ENCODE measurements at places on chromosomes 4 and X.

- no peak for DNase-seq
These were observed 96.4 kb downstream of the EMCN start for GRCh38 chr4:100421361-100421978.

DNA sequence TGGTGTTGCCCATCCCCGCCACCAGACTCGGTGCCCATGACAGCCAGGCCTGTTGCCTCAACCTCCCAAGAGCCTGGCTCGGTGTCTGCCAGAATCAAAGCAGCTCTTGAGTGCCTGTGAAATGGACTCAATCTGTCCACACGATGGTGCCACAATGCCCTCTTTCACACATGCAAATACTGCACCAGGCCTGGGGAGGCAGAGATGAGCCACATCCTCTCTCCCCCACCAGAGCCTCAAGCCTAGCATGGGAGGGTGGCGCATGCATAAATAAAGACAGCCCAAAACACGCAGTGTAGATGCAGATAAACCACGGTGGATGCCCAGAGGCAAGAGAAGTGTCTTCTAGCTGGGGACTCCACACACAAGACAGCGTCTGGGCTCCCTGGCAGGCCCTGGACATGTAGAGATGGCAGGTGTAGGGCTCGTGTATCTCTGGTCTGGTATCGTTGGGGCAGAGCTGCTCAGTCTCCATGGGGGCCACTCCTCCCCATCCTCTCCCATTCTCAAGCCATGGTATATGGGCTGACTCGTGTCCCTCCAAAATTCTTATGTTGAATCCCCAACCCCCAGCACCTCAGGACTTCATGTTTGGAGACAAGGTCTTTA is 65.6 kb downstream of the JAKMIP1 start:
- peak; percentile 6 for DNase-seq

- DNase-seq = no peak
These were observed 124.4 kb downstream of the SLIT2 start for GRCh38 chr4:20376070-20376469.

DNA sequence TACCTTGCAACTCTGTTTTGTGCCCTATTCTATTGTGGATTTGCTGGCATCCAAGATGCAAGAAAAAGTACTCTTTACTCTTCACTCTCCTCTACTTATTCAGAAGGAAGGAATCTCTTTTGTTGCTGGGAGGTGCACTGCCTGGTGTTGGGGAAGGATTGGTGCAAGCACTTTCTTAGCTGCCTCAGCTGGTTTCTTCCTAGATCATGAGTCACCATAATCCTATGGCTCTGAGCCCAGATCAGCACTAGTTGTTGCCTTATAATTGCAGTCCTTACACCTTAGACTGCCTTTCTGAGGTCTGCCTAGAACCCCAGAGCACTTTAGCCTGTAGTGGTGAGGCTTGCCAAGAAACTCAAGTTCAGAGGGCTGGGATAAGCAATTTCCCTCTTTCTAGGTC is 37.0 kb upstream of the CT83 start:
- no peak for DNase-seq

DNA sequence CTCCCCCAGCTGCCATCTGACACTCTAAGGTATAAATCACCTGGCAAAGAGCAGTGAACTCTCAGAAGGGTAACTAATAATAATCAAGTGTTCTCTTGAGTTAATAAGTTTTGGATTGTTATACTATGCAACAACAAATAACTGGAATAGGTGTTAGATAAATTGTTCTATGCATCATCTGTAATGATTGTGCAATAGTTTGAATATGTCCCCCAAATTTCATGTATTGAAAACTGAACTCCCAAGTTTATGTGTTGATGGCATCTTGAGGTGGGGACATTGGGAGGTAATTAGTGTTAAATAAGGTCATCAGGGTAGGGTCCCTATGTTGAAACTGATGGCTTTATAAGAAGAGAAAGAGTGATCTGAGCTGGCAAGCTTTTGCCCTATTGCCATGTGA is 272.7 kb upstream of the TAPT1 start:
- no peak for DNase-seq

DNA sequence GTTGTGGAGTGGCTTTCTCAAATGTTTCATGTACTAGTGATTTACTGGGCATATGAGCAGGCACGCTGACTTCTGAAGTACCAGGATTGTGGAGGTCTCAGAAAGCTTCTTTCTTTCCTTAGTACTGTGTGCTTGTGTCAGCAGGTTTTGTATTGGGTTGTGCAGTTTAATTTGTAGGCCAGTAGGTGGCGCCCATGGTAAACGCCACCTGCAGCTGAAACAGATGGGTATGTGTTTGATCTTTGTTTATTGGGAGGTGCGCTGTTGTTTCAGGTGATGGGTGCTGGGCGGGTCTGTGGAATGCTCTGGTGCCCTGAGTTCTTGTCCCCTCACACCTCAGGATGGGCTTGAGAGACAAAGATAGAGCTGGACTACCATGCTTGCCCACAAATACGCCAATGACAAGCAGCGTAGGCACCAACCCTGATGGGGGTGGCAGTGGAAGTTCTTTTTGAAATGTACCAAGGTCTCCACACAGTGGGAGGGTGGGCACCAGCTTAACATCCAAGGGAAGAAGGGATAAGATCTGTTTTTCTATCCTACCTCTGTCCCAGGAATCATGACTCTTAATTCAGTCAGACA is 141.5 kb downstream of the RPS6KA6 start:
- DNase-seq = no peak

DNA sequence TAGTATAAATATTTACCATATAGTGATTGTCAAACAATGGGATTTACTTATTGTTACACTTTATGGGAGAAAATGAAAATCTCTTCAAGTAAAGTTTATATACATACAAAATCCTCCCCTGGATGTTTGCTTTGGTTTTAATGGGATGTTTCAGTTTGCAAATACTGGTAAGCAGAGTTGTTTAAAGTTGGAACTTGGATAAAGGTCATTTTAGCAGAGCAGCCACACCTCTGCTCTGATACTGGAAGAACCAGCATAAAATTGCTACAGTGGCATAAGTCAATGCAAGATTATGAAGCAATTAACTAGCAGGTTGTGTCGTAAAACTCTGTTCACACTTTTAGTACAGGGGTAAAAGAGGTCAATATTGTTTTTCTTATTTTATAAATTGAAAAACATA is 101.2 kb downstream of the TRAPPC11 start:
- no peak for DNase-seq

DNA sequence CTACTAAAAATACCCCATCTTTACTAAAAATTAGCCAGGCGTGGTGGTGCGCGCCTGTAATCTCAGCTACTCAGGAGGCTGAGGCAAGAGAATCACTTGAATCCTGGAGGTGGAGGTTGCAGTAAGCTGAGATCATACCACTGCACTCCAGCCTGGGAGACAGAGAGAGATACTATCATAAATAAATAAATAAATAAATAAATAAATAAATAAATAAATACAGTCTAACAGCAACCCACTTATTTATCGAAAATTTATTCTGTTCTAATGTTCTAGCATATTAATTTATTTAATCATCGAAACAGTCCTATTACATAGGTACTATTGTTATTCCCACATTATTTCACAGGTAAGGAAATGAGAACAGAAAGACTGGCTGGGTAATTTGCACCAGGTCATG is 18.2 kb upstream of the TXK start:
- DNase-seq = no peak

DNA sequence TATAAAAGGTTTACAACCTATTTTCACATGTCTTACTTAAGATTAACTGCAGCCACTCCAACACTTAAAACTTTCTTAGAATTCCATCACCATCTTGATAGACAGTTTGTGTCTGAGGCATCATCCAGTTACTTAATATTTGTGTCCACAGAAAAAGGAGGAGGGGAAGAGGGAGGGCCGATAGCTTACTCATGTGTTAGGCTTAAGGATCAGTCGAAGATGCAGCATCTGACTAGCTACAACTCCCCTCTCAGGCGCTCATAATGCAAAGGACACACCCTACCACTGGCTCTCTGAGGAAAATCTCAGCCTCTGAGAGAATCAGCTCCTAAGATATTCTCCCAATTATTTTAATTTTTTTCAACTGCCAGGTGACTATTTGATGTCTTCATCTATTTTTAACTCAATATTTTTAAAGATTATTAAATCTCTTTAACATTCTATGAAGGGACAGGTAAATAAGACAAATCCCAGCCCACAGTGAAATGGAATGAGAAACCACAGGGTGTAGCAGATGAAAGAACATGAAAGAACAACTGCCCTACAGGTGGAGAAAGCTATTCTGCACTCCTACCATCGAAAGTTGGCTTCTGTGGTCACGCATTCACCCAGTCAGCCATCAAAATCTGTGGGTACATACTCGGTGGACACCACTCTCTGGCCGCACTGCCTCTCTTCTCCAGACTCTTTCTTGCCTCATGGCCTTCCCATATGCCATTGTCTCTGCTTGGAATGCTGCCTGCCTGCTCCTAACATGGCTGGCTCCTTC is 48.0 kb downstream of the ARAP2 start:
- no peak for DNase-seq

DNA sequence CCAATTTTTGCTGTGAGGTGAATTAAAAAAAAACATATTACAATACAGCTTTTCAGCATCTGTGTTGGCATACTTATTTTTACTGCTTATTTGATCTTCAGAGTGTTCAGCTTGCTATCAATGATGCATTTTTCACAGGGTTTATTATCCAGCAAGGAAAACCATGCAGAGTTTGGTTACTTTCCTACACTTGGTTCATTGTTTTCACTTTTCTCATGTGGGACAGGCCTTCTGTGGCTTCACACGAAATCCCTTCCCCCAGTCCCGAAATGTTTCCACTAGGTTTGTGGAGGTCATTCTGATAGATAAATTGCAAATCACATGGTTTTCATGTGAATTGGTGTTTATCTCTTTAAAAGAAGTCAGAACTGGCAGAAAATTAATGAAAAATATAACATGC is 205.8 kb downstream of the SPCS3 start:
- no peak for DNase-seq

DNA sequence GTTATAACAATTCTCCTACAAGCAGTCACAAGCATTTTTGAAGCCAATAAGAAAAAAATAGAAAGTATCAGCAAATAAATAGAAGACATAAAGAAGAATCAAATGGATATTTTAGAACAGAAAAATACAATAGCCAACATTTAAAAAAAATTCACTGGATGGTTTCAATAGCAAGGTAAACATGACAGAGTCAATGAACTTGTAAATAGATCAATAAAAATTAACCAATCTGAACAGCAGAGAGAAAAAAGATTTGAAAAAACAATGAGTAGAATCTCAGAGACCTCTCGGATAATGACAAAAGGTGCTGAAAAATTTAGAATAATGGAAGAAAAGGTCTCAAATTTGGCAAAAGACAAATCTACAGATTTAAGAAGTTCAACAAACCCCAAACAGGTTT is 33.3 kb upstream of the RAB33B start:
- no peak for DNase-seq

DNA sequence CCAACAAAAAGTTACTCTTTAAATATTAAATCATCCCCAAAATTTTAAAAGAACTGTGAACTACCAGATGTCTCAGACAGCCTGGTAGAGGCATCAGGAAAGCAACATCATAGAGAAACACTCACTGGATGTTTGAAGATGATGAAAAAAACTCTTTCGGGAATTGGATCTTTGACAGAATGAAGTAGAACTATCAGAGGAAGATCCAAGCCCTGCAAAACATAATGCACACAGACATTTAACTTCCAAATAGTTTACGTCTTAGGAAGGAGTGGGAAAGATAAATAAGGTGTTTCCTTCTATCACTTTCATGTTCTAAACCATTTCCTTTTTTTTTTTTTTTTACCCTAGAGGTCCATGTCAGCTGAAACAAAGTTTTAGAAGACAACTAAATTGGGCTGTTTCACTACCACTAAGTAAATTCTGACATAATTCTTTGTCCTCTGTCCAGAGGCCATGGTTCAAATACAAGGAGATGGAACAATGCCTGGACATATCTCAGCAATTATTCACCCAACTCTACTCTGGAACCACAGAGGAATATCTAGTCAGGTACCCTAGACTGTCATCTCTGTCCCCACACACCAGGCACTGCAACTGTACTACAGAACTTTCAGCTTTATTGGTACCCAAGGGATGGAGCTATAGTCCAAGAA is 217.7 kb upstream of the INTU start:
- no peak for DNase-seq

- DNase-seq = no peak
These were observed 19.3 kb upstream of the UBA1 start for GRCh38 chrX:47174376-47174775.

DNA sequence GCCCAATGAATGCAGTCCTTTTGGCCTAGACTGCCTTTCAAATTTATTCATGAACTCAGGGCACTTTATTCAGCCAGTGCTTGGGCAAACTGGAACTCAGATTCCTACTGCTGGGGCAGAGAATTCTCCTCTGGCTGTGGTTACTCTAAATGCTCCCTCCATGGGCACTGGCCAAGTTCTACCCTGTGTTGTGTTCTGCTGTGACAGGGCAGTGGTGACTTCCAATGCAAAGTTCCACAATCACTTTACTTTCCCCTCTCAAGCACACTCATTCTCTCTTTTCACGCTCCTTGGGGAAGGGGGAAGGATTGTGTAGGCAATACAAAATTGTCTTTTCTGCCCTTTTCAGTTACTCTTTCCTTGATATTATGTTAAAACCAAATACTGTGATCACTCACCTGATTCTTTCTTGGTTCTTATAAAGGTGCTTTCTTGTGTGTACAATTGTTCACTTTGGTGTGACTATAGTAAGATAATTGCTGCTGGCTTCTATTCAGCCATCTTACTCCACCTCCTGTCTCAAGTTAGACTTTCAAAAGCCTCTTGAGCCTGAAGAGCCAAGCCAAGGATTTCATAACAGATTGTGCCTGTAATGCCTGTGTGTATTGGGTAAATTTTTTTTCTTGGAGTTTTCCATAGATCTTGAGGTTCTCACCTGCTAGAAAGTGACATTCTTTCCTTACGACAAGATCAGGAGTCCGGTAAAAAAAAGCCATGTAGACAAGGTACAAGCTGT is 1078.6 kb downstream of the FAM133A start:
- DNase-seq = no peak

- no peak for DNase-seq
These were observed 36.4 kb upstream of the MSANTD1 start for GRCh38 chr4:3212391-3213105.

GRCh38 chr4:65023883-65024670 is 614.8 kb upstream of the TECRL start:
- no peak for DNase-seq

DNA sequence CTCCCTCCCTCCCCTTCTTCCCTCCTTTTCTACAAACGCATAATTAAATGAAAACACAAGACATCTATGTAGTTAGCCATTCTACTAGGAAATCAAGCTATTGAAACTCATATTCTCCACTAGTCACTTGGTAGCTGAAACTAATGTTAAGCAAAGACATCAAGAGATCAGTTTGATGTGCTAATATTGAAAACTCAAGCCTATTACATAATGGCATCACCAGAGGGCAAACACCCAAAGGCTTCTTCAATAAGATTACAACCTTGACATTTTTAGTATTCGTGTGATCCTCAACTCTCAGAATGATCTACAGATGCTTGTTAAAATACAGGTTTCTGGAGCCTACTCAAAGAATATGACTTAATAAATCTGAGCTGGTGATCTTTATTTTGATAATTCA is 6.2 kb upstream of the GUCY1A1 start:
- no peak for DNase-seq

DNA sequence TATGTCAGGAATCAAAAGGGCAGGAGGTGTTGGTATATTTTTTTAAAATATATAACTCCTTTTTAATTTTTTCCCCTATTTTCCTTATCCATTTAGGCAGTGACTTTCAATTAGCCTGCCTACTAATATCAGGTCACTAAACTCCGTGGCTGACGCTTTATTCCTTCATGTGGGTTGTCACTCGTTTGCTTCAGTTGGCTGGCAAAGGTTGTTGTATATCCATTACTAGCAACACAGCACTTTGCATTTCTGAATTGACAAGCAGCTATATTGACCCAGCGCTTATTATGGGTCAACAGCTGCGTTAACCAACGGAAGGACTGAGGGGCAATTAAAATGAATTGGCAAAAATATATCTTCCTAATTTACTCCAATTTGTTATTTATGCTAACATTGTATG is 87.7 kb downstream of the ARX start:
- no peak for DNase-seq
